Activated T-cell treated with anti-CD3 and anti-CD28 coated beads for 4 hours (primary cell): ENCODE measurements at places on chromosomes 2 and 18.

DNA sequence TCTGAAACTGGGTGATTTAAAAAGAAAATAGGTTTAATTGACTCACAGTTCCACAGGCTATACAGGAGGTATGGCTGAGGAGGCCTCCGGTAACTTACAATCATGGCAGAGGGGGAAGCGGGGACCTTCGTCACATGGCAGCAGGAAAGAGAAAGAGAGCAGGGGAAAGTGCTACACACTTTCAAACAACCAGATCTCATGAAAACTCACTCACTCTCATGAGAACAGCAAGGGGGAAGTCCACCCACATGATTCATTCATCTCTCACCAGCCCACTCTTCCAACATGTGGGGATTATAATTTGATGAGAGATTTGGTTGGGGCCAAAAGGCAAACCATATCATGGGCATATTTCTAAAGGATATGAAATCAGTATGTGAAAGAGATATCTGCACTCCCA, 12.0 kb upstream of the ARHGAP15 start:
- no peak for DNase-seq

DNA sequence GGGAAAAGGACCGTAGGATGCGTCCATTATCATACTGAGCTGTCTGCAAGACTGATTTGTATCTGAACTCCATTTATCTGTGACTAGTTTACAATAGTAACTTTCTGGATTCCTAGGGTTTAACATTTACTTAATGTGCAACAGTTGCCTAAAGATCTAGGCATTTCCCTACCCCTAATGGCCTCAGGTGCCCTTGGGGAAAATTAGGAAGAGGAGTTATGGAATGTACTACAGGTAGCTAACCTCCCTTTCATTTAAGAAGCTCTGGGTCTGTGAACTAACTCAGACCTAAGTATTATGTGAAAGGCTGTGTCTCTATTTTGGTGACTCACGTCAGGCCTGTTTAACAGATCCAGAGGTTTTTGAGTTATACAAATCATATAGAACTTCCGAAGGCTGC, 59.5 kb downstream of the TDRD15 start:
- no peak for DNase-seq

DNA sequence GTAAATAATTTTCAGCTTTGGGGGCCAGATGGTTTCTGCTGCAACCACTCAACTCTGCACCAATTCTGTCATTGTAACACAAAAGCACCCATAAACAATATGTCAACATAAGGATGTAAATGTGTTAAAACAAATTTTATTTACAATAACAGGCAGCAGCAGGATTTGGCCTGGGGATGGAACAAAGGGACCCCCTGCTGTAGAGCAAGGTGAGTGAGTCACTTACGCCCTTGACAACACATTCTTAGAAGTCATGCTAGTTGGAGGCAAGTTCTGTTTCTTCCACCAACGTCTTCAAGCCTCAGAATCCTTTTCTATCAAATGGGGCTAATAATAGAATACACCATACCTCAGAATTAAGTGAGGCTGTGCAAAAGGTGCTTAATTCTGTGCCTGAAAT, 610.2 kb upstream of the SYT4 start:
- no peak for DNase-seq

GRCh38 chr18:12306752-12307700, 1.0 kb upstream of the TUBB6 start:
- DNase-seq = no peak

- no peak for DNase-seq
These were observed 115.9 kb downstream of the DSEL start for GRCh38 chr18:67400502-67401117.

DNA sequence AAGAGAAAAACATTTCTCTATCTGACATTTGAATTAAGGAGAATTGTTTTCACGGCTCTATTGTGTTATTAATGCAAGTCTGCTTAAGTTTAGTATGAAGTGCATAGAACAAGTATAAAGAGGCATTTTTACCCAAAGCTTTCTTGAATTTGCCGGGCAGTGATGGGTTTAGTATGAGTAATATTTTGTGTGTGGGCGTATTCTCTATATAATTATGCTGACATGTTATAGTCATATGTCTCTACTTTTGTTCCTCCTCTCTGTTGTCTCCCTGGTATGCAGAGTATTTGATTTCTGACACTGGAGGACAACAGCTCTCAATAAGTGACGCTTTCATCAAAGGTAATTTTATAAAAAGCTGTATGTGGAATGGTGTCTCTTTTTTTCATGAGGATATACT, 45.9 kb downstream of the PIKFYVE start:
- DNase-seq = no peak

DNA sequence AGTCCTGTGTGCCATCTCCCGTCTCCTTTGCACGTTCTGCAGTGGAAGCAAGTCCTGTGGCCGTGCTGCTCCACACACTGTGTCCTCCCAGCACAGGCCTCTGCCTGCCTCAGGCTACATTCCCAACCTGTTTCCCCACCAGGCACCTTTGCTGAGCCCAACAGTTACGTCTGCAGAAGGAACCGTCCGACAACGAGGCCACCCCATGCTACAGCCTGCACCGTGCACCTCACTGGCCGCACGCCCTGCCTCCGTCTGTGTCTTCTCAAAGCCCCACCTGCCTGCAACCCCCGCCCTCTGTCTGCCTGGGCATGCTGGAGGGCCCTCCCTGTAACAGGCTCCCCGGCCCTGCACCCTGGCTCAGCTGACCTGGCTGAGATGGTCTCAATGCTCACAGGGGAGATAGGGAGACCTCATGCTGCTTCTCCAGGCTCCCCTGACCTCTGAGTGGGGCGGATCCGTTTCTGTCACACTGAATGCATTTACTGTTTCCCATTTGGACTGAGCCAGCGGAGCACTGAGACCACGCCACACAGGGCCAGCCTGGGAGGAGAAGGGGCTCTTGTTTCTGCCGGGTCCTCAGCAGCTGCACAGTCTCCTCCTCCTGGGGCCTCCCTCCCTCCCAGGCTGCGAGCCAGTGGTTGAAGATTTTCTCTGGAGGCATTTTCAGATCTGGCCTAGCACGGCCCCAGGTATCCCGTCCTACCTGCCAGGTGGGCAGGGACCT, 109.1 kb upstream of the OTOS start:
- no peak for DNase-seq

GRCh38 chr2:28423856-28424605, 31.4 kb downstream of the FOSL2 start:
- DNase-seq = no peak

GRCh38 chr18:63025251-63026090, 294.1 kb downstream of the BCL2 start:
- no peak for DNase-seq

DNA sequence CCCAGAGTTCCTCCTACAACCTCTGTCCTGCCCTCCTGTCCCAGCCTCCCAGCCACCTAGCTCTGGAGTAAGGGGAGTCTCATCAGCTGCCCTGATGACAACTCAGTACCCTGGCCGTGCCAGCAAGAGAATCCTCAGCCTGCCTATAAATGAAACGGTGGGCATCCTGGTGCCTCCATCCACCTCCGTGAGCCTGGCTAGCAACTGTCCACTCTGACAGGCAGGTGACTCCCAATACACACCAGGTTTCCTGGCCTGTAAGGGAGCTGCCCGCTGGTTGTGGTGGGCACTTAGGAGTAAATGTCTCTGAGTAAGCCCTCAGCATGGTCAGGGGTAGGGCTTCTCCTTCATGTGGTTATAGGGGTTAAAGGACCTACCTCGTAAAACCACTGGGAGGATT, 81.5 kb downstream of the XDH start:
- no peak for DNase-seq

DNA sequence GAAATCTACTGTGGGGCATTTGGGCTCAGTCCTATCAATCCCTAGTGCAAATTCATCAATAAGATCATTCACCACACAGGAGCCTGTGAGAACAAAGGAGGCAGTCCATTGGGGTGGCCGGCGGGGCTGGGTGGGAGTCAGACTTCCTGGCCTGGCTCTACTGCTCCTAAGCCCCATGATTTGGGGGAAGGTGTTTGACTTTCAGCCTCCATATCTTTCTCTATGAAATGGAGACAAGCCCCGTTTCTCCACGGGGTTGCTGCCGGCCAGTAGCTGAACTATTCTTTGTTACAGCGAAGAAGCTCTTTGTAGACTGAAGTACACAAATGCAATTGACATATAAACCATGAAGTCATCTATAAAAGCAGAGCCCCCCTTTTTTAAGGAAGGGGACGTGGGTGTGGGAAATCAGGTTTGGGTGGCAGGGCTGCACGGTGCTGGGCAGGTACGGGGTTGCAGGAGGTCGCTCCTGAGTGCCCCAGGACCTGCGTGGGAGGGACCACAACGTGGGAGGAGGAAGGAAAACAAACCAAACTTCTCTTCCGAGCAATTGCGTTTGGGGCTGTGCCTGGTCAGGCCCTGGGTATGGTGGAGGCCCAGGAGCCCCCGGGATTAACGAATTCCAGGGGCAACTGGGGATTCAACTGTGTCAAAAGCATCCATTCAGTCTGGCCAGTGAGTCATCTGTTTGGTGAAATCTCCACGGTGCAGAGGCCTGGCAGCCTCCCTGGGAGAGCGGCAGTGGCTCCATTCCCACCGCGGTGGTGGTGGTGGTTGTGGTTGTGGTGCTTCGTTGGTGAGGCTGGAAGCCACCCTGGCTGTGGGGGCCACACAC, 18.2 kb downstream of the FBLN7 start:
- DNase-seq = no peak

DNA sequence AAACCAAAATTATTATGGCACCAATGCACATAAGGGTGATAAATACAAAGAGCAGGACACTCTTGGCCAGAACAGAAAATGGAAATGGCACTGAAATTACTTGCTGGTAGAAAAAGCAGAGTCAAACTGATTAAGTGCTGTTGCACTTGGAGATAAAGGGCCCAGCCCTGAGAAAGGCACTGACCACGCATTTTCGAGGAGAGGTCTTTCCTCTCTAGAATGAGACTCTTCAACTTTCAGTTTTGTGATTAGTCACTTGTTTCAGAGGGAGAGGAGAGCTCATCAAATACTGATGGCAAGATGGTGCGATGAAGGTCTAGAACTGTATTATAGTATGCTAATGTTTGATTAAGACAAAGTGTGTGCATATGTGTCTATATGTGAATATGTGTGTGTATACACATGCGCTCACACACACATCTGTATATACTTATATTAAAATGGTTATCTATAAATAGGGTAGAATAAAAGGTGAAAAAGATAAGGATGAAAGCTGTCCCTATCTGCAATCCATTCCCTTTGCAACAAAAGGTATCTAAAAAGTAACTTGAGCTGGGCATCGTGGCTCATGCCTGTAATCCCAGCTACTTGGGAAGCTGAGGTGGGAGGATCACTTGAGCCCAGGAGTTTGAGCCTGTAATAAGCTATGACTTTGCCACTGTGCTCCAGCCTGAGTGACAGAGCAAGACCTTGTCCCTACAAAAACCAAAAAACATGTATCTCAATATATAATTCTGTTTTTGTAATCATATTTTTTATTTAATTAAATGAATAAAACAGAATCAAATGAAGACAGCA, 48.8 kb upstream of the ZDBF2 start:
- no peak for DNase-seq

- DNase-seq = no peak
These were observed 80.2 kb downstream of the TGOLN2 start for GRCh38 chr2:85247610-85248009.

DNA sequence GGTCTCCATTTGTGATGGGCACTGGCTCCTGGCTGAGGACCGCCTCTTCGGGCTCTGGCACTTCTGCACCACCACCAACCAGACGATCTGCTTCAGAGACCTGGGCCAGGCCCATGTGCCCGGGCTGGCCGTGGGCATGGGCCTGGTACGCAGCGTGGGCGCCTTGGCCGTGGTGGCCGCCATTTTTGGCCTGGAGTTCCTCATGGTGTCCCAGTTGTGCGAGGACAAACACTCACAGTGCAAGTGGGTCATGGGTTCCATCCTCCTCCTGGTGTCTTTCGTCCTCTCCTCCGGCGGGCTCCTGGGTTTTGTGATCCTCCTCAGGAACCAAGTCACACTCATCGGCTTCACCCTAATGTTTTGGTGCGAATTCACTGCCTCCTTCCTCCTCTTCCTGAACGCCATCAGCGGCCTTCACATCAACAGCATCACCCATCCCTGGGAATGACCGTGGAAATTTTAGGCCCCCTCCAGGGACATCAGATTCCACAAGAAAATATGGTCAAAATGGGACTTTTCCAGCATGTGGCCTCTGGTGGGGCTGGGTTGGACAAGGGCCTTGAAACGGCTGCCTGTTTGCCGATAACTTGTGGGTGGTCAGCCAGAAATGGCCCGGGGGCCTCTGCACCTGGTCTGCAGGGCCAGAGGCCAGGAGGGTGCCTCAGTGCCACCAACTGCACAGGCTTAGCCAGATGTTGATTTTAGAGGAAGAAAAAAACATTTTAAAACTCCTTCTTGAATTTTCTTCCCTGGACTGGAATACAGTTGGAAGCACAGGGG, 5.5 kb downstream of the TMEM37 start:
- DNase-seq = no peak

- no peak for DNase-seq
These were observed 47.6 kb downstream of the ODC1 start for GRCh38 chr2:10400568-10400977.

- DNase-seq = no peak
These were observed 71.4 kb upstream of the MBOAT2 start for GRCh38 chr2:9074930-9075329.

DNA sequence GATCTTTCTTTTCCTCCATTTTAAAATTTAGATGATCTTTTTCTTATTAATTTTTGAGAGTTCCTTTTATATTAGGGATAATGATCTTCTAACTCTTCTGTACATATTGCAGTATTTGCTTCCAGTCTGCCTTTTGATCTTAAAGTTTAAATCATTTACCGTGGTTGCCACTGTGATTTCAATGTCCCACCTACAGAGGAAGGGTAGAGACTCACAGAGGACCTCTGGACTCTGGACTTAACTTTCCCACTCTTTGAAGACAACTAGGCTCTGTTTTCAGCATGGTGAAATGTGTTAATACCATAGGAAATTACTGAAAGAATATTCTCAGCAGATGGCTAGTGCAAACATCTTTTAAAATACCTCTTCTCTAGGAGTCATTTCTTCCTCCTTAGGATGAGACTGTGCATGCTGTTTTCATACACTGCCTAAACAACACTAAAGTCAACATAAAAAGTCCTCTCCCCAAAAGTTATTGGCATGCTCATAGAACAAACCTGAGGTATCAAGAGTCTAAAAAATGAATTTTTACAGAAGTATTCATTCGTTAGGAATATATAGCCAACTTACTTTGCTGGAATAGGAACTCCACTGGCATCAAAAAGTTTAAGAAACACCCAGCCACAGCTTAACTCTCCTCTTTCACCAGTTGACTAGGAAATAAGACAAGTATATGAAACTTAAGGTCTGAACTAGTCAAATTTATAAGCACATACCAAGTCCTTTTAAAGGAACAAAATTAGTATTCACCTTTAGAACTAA, 30.7 kb upstream of the MALL start:
- no peak for DNase-seq

- no peak for DNase-seq
These were observed 224.7 kb downstream of the KCNH7 start for GRCh38 chr2:162613839-162614238.

- no peak for DNase-seq
These were observed 138.6 kb downstream of the B3GNT2 start for GRCh38 chr2:62334440-62335058.

DNA sequence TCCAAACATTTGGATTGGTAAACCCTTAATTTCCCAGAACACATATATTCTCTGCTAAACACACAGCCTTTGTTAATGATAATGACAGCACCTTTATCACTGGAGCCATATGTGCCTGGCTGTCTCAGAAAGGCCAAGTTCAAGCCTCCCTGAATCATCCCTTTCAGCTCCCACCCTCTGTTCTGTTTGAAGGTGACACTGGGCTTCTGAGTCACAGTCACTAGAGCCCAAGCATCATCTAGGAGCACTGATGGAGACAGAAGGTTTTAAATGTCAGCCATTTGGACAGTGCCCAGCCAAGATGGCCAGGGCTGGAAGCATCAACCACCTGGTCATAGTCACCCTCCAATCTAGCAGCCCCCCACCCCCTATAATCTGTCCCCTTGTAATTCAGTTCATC, 80.6 kb downstream of the NRP2 start:
- DNase-seq = no peak
